ENCODE measurements at places on chromosomes 4 and X.

- DNase-seq = no peak
Measured at GRCh38 chrX:130285069-130285620, 16.4 kb upstream of the ZNF280C start.

GRCh38 chr4:78057135-78057599 lies at the start of gene FRAS1:
Gene FRAS1, plus strand, starts transcription at chr4:78057323. Its CDS starts 687 bp downstream, at chr4:78058010.
- DNase-seq = peak; percentile 8

- DNase-seq = no peak
Measured at GRCh38 chr4:70629469-70630090, 1.0 kb downstream of the ENAM start.

GRCh38 chr4:115110191-115111181 lies 2.9 kb downstream of the NDST4 start:
- no peak for DNase-seq
